ENCODE measurements at places on chromosomes 7 and 10. TPM values are rescaled to one million over a fixed set of nuclear protein-coding genes. Genes with fewer than 3 reads are reported as not detected.

GRCh38 chr10:905503-905902 lies 26.0 kb downstream of the LARP4B start:
- no peak for DNase-seq
- no peaks in the 10 kb centered on the region for H3K27me3 ChIP-seq
- H3K27ac ChIP-seq = no peak overlapping the region
- H3K4me3 ChIP-seq = no peak overlapping the region
- H3K4me1 ChIP-seq = peaks cover 10% of the 10 kb centered on the region

- H3K4me1 ChIP-seq = no peaks in the 10 kb centered on the region
- no peaks in the 10 kb centered on the region for H3K27me3 ChIP-seq
- no peak for DNase-seq
- no peaks in the 10 kb centered on the region for H3K36me3 ChIP-seq
- H3K27ac ChIP-seq = no peak overlapping the region
These were observed 140.0 kb upstream of the PHYHIPL start for GRCh38 chr10:59036311-59037017.

DNA sequence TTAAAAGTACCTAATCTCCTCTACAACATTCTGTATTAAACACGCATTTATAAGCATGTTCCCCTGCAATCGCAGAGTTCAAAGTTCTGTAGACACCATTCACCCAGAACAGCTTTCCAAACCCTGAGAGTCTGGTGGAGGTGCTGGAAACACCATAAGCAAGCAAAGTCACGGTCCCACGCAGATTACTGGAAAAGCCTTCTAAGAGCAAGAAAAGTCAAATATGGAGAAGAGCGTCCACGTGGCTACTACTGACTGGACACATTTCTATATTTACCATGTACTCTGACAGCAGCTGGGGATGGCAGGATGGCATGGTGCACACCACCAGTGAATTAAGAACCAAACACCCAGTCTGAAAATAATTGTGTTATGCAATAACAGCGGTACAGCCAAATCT lies 97.7 kb downstream of the PARD3 start:
- DNase-seq = no peak
- H3K36me3 ChIP-seq = no peaks in the 10 kb centered on the region
- no peak overlapping the region for H3K4me3 ChIP-seq
- peaks cover 5% of the 10 kb centered on the region for H3K4me1 ChIP-seq

- no peaks in the 10 kb centered on the region for H3K36me3 ChIP-seq
- no peaks in the 10 kb centered on the region for H3K4me1 ChIP-seq
- no peak overlapping the region for H3K4me3 ChIP-seq
- H3K27ac ChIP-seq = no peak overlapping the region
- no peak for DNase-seq
These were observed 38.7 kb upstream of the TRIL start for GRCh38 chr7:28996836-28997235.

DNA sequence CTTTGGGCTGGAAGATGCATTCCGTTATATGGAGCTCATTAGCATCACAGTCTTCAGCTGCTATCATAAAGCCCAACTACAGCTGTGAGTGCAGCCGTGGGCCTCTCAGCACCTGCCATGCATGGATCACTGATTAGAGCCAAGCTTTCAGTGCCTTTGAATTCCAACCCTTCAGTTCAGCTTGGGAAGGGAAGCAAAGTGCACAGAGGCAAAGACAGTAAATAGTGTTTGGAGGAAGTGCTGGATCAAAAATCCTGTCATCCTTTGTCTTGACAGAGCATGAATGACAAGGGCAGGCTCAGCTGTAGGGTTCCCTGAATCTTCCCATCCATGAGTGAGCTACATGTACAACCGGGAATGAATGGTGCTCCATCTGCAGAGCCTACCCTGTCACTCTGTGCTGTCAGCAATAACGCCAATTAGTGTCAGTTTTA lies 153.7 kb downstream of the DNAJB9 start:
- H3K27ac ChIP-seq = no peak overlapping the region
- H3K36me3 ChIP-seq = no peaks in the 10 kb centered on the region
- DNase-seq = no peak

DNA sequence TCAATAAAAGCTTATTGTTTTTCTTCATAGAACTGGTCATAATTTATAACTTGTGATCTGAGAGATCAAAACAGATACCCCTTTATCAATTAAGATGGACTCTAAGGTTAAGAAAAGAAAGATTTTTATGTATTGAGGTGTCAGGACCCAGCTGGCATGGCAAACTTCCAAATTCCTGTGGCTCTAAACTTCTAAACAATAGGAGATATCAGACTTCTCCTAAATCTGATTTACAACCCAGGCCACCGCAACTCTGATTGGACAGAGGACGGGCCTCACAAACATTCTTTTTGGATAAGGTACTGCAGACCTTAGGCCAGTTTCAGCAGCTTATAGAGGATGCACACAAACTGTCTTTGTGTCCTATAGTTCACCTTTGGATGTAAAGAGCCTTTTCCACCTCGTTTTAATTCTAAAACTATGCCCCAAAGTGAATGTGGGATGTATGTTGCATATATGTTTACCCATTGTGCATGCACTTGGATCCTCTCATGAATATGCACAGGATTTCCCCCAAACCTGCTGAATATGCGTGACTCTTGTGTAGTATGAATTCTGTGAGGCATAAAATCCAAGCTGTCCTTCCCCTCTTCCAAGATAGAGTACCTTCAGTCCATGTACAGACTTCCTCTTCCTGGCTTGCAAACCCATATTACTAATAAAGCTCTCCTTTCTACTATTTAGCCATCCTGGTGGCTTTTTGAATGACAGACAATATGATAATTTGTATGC lies 69.0 kb downstream of the ELMO1 start:
- H3K36me3 ChIP-seq = peaks cover 12% of the 10 kb centered on the region
- no peak overlapping the region for H3K27ac ChIP-seq
- H3K4me1 ChIP-seq = peaks cover 2% of the 10 kb centered on the region

Gene CARD11
- total RNA-seq = 140 TPM

GRCh38 chr7:158443688-158444483 lies 143.7 kb downstream of the PTPRN2 start:
- H3K27ac ChIP-seq = no peak overlapping the region
- no peak overlapping the region for H3K4me3 ChIP-seq
- no peak for DNase-seq
- no peaks in the 10 kb centered on the region for H3K36me3 ChIP-seq
- H3K27me3 ChIP-seq = no peaks in the 10 kb centered on the region

Measured in activated naive CD8-positive, alpha-beta T cell treated with anti-CD3 and anti-CD28 coated beads, Interleukin-2, amount 10 ng/mL, durations not matched to agents 7 days and 5 days (primary cell).